ENCODE measurements at places on chromosomes 2 and 18. TPM values are rescaled to one million over a fixed set of nuclear protein-coding genes. Genes with fewer than 3 reads are reported as not detected.

The GALNT1 gene
- 101 TPM for total RNA-seq

The CAPN10 gene
- total RNA-seq: 23.1 TPM

The FAM124B gene
- 22.1 TPM for total RNA-seq

The C1D gene
- 23.1 TPM for total RNA-seq

The TRAK2 gene
- total RNA-seq: 22.8 TPM

The CLIP4 gene
- 17.4 TPM for total RNA-seq

The RESP18 gene
- not detected for total RNA-seq

The GAL3ST2 gene
- not detected for total RNA-seq

The LINC00305 gene
- not detected for total RNA-seq

The GCG gene
- total RNA-seq: not detected

The CDK5R2 gene
- not detected for total RNA-seq

The TLX2 gene
- not detected for total RNA-seq

The NPAS2 gene
- total RNA-seq: 21.7 TPM

The GALR1 gene
- not detected for total RNA-seq

The ABCG5 gene
- not detected for total RNA-seq

The IWS1 gene
- total RNA-seq: 32.7 TPM

The HOXD11 gene
- total RNA-seq: 0.10 TPM

The SCG2 gene
- total RNA-seq: 1.3 TPM

The CLEC4F gene
- total RNA-seq: 0.10 TPM

The UGT1A10 gene
- not detected for total RNA-seq

The OSBPL1A gene
- total RNA-seq: 19.3 TPM

The TTLL4 gene
- 13.9 TPM for total RNA-seq

The SLC11A1 gene
- total RNA-seq: under 0.01 TPM

The METTL4 gene
- 8.4 TPM for total RNA-seq

The DNER gene
- 2.6 TPM for total RNA-seq

The RGPD4 gene
- total RNA-seq: not detected

The ANKRD12 gene
- total RNA-seq: 7.9 TPM

The MREG gene
- total RNA-seq: 6.7 TPM

The OXER1 gene
- total RNA-seq: not detected

The MEP1B gene
- not detected for total RNA-seq

The ZAP70 gene
- total RNA-seq: 0.53 TPM

The SKA1 gene
- total RNA-seq: 30.3 TPM

The LGALSL gene
- total RNA-seq: 2.1 TPM

The RGPD3 gene
- total RNA-seq: 0.13 TPM

The NYAP2 gene
- not detected for total RNA-seq

The COL5A2 gene
- 28.7 TPM for total RNA-seq

The KCNF1 gene
- total RNA-seq: 0.20 TPM

The HOXD9 gene
- 13.6 TPM for total RNA-seq
